ENCODE measurements at places on chromosomes 11 and 22. TPM values are rescaled to one million over a fixed set of nuclear protein-coding genes. Genes with fewer than 3 reads are reported as not detected.

The OR4C13 gene
- polyA plus RNA-seq = not detected

The GNAZ gene
- 6.2 TPM for polyA plus RNA-seq

The PKNOX2 gene
- polyA plus RNA-seq = 11.6 TPM

The APOBEC3G gene
- 7.7 TPM for polyA plus RNA-seq

The SEZ6L gene
- 0.17 TPM for polyA plus RNA-seq

The OR2AT4 gene
- not detected for polyA plus RNA-seq

DNA sequence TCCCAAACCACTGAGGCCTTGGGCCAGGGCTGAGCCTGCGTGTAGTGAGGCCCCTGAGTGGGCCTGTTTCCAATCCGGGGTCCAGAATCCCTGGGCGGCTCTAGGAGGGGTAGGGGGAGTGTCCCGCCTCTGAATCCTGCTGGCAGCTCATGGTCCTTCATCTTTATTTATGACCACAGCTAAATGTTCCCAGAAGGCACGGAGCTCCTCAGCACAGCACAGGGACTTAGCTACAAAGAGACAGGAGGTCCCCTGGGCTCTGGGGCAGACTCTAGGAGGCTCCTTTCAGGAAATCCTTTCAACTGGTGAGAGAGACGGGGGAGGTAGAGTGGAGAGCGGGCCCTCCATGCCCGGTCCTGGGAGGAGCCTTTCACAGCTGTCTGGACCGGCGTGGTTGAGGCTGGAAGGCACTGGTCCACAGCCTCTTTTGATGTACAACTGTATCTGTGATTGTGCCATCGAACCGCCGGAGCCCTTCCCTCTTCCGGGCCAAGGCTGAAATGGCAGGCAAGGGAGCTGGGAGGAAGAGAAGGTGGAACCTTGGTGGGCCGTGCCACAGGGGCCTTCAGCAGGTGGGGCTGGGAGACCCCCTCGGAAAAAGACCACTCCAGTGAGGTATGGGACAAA, 46.8 kb downstream of the SCUBE1 start:
- no peak for DNase-seq

DNA sequence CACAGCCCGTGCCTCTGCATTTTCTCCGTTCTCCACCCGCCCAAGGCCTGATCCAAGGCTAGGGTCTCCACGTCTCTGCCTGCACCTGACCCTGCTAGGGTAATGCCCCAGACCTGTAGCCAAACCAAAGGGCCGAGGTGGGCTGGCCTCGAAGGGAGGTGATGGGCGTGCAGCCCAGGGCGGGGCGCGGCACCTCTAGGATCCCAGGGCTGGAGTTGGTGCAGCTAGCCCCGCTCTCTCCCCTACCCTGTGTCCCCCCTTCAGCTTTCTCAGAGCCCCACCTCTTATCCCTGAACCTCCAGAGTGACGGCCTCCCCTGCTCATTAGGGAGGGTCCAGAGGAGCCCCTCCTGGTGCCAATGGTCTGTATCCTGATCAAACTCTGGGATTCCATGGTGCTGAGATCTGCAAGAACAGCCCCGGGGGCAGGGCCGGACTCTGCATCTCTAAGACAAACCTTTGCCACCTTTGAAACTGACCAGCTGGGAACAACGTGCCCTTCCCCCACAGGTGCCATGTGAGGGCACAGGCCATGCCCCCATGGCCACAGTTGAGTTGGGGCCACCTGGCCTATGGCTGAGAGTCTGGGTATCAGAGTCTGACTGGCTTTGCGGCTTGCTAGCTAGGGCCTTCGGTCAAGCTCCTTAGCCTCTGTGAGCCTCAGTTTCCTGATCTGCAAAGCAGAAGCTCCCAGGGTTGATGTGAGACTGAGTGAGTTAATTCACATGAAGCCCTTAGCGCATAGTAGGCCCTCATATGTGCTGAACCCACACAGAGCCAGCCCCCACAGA, 23.1 kb upstream of the CBX7 start:
- DNase-seq = no peak

DNA sequence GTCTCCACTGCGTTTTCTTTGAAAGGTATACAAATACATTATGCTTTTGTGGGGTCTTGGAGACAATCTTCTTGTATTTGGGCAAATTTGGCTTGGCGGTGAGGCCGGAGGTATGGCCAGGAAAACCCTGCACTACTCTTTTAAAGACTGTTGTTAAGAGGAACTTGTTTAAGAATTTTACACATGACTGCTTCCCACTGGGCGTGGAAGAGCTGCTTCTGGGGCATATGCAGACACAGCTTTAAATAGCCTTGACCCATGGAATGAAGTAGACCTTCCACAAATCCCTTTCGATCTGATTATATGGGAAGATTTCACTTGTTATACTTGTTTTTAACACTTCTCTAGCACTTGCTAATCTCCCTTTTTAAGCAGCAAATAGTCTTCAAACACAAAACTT, 453.6 kb downstream of the MN1 start:
- DNase-seq = no peak

GRCh38 chr11:110919241-110919922, 207.1 kb upstream of the ARHGAP20 start:
- DNase-seq = no peak

GRCh38 chr11:117176186-117176585, 2.4 kb upstream of the SIDT2 start:
- no peak for DNase-seq

DNA sequence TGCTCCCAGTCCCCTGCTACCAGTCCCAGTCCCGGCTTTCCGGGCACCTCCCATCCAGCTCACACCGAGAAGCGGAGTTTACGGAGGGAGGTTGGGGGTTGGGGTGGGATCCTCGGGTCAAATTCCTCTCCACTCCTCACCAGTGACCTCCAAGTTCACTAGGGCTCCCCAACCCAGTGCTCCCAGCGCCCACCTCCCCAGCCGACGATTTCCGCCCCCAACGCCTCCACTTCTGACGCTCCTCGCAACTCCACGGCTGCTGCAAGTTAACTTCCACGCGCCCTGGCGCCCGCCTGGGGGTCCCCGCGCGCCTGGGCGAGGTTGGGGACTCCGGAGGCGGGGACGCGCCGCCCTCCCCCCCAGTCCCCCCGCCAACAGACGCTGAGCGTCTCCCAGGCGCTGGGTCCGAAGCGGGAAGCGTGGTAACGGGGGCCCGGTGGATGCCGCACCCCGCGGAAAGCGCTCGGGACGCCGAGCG, 526 bp downstream of the TPST2 start:
- DNase-seq = no peak

DNA sequence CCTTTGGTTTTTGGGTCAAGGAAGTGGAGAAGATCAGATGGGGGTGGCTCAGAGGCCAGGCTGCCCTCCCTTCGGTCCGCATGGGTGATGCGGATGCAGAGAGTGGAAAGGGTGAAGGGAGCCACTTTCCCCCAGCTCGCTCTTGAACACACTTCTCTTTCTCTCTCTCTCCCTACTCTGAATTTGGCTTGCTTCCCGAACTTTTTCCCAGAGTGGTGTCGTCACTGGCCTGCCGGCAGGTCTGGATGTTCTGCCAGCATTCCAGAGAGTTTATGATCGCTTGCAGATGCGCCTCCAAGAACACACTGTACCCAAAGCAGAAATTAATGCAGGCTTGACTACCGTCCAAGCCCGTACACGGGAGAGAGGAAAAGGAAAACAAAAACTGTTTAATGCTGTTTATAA, 103.2 kb downstream of the ZBTB16 start:
- DNase-seq = peak; percentile 91

DNA sequence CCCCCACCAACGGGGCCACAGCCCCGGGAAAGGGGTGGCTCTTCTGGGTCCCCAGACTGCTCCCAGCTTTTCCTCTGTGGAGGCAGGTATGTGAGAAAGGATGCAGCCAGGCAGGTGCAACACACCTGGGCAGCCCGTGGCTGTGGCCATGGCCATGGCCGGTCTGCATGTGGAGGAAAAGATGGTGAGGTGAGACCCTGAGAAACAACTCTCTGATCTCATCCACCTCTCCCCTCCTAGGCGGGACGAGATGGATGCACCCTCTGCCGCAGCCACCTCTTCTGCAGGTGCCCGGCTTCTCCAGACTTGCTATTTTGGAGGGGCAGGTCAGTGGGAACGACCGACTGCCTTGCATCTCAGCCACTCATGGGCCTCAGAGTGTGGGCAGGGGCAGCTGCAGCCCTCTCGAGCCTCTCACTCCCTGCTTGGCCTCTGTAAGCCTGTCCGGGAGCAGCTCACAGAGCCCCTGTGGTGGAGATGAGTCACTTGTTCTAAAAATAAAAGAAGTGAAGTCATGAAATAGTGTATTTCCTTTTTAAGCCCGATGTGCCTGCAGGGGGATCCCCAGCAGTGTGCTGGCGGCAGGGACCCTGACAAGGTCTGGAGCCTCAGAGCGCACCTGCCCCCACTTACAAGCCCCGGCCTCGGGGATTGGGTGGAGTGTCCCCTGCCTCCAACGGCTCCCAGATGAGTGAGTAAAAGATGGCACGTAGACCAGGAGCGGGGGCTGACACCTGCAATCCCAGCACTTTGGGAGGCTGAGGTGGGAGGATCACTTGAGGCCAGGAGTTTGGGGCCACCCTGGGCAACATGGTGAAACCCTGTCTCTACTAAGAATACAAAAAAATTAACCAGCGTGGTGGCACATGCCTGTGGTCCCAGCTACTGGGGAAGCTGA, 10.7 kb downstream of the SMIM38 start:
- no peak for DNase-seq

DNA sequence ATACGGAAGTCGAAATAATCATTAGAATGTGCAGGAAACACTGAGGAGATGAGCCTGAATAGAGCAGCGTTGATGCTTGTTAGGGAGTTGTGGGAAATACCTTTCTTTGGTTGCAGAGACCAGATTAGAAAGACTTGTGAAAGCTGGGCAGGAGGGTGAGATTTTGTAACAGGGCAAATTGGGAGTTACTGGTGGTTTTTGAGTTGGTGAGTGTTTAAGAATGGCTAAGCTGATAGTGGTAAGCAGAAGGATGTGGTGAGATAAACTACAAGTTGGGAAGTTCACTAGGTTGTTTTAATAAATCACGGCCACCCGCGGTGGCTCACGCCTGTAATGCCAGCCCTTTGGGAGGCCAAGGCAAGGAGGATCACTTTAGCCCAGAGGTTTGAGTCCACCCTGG, 34.4 kb downstream of the MCAM start:
- DNase-seq = no peak

- no peak for DNase-seq
These were observed 7.4 kb upstream of the CDC42BPG start for GRCh38 chr11:64851831-64852351.

DNA sequence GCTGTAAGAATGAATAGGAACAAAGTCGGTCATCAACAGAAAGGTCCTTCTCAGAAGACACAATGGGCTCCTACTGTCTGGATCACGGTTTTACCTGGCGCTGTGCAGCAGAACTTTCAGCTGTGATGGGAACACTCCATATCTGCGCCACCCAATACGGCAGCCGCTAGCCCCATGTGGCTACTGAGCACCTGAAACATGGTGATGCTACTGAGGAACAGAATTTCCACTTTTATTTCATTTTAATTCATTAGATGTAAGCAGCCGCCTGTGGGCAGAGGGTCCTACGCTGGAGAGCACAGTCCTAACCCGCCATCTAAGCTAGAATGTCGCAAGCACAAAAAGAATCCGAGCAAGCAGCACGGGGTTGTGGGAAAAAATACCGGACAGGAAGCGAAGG, 2.7 kb downstream of the SULT4A1 start:
- no peak for DNase-seq

GRCh38 chr22:35972559-35972958, 56.1 kb downstream of the RBFOX2 start:
- no peak for DNase-seq

GRCh38 chr22:49756201-49756600, 71.5 kb downstream of the BRD1 start:
- no peak for DNase-seq

- no peak for DNase-seq
These were observed 20.8 kb downstream of the FADS3 start for GRCh38 chr11:61870541-61871031.

- no peak for DNase-seq
These were observed 7.3 kb upstream of the SYT7 start for GRCh38 chr11:61587951-61588727.

- no peak for DNase-seq
These were observed 7.6 kb downstream of the MYO18B start for GRCh38 chr22:25749420-25750169.

GRCh38 chr11:126748100-126748791, 252.3 kb downstream of the KIRREL3 start:
- peak; percentile 52 for DNase-seq

DNA sequence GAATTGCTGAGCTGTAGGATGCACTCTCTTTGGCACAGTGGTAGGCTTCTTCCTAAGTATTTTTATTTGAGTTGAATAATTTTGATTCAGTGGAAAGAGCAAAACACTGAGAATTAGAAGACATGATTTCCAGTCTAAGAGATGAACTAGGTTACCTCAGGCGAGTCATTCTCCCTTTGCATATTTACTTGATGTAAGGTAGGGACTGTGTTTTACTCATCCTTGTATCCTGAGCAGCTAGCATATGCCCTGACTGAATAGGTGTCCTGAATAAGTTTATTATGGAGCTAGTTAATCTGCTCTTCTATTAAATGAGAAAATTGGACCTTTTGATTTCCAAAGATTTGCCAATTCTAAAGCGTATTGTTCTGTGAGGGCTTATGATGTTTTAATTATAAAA, 50.7 kb downstream of the STIM1 start:
- no peak for DNase-seq

DNA sequence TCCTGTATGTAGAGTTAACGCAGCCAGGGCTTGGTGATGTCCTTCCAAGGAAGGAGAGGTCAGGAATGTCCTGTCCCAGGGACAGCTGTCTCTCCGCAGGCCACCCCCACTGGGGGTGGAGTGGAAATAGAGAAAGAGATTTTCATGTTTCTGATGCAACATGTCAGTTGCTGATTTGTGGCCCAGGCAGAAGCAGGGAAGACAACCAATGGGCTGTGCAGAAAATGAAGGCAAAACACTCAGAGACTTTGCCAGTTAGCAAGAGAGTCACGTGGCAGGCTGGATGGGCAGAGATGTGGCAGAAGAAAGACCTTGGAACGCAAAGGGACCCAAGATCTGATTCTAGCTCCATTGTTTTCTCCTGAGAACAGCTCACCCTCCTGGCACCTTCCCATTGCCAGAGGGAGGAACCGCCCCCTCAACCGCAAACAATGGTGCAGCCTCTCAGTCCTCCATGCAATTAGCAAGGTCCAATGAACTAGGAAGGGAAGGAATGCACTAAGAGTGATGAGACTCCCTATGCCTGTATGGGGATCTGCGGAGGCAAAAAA, 71.0 kb downstream of the SYN3 start:
- DNase-seq = no peak

GRCh38 chr11:110409174-110409573, 20.6 kb upstream of the FDX1 start:
- DNase-seq = no peak

- no peak for DNase-seq
These were observed 2.2 kb upstream of the OR51E2 start for GRCh38 chr11:4699697-4700435.

- no peak for DNase-seq
These were observed 36.2 kb downstream of the PPM1F start for GRCh38 chr22:21916309-21916918.

GRCh38 chr22:20117633-20118299, 740 bp upstream of the TRMT2A start:
- DNase-seq = no peak

GRCh38 chr22:29914165-29914564, 31.2 kb downstream of the MTMR3 start:
- DNase-seq = no peak
